Myocyte (in vitro differentiated cells): ENCODE measurements at places on chromosomes 11 and 22.
A peak's percentile ranks its signal among the peaks of the same experiment; 100 is the strongest.

DNA sequence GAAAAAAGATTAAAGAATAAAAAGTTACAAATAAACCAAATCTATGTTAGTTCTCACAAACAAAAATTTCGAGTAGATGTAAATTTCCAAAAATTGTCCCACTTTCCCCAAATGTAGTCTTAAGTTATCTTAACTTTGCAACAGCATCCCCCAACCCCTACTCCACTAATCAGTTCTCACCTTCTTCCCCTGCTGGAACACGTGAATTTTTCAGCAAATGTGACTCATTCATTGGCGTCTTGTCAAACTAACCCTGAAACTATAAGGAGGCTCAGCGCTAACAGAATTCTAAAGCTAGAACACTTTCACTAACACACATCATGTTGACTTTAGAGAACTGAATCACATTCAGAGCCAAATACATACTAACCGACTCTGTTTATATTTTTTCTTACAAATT is 46.1 kb downstream of the PHF21A start:
- DNase-seq = peak; percentile 9

- no peak for DNase-seq
Measured at GRCh38 chr11:88327462-88328143, 9.9 kb downstream of the CTSC start.

- no peak for DNase-seq
Measured at GRCh38 chr22:37932821-37933578, 20.4 kb downstream of the C22orf23 start.

GRCh38 chr22:46594947-46595298 is 25.3 kb upstream of the GRAMD4 start:
- no peak for DNase-seq

DNA sequence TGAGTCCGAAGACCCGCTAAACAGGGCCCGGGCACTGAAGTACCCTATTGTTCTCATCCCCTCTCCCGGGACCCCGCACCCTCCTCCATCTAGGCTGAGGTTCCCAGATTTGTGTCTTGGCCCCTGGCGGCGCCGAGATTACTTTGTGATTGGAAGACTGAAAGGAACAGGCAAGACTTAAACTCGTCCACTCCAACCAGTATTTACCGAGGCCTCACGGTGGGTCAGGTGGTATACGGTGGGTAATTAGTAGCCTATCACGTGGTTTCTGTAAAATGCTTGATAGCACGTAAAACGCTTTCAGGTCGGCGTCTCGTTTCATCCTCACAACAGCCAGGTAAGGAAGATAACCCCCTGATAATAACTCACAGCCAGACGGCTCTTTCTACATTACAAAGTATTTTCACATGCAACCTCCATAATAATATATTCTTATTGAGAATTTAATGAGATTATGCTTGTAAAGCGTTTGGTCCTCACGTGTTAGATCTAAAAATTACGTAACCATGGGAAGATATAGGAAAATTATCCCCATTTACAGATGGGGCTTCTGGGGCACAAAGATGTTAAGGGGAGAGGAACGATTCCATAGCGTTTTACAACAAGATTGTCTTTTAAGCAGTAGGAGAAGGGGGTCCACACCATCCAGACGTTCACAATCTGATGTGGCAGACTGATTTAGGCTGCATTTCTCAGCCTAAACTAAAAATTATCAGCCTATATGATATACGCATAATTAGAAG is 642 bp upstream of the PIK3C2A start:
- peak; percentile 57 for DNase-seq

- no peak for DNase-seq
Measured at GRCh38 chr11:122625976-122626665, 29.4 kb upstream of the UBASH3B start.

DNA sequence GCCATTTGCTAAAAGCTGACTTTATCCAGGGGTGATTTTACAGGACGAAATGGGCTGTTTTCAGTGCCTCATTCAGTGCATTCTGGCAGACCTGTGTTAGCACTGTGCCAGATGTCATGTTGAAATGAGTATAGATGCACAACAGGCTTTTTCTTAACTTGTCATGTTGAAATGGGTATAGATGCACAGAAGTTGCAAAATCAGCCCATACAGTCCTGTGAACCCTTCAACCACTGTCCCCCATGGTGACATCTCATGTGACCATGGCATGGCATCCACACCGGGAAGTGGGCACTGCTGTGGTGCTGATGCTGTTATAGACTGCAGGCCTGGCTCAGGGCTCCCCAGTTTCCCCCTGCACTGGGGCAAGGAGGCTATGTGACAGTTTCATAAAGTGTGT is 2.5 kb downstream of the TALDO1 start:
- no peak for DNase-seq

DNA sequence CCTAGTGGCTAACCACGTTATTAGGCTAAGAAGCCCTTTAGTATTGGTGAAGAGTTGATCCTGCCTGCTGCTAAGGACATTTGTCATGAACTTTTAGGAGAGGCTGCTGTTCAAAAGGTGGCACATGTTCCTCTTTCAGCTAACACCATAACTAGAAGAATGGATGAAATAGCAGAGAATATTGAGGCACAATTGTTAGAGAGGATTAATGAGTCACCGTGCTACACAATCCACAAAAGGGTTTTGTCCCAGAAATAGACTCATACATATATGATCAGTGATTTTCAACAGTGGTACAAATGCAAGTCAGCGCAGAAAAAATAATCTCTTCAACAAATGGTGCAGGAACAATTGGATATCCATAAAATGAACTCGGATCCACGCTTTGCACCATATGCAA is 7.0 kb upstream of the MSANTD2 start:
- DNase-seq = no peak

DNA sequence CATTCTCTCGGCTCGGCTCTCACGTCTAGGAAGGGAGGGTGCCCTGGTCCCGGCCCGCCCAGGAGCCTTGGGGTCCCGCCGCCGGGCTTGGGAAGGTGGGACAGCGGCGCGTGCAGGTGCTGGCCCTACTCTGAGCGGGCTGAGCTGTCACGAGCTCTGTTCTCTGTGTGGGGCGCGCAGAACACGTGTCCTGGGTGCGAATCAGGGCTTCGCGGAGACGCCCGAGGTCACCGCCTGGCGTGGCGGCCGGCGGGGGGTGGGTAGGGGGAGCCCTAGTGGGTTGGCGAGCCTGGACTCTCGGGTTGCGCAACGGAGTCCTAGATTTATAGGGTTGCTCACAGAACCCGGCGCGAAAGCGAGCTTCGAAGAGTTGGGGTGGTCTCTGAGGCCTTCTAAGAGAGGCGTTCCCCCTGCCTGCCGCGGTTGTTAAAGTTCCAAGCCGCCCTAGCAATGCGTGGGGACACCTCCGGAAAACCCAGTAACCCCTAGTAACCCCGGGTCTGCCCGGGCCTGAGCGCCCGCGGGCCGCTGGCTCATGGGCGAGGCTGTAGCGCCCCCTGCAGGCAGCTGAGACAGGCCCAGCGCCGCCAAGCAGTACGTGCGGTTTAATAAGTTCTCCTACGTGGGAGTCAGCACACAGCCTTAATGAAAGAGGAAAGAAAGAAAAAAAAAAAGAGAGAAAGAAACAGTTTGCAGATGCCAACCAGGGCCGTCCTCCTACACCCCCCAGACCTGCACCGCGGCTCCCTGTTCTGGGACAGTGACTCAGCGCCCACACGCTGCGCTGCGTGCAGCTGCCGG is 2.7 kb downstream of the ADM start:
- DNase-seq = peak; percentile 90
